ENCODE measurements at places on chromosomes 5 and 9.

DNA sequence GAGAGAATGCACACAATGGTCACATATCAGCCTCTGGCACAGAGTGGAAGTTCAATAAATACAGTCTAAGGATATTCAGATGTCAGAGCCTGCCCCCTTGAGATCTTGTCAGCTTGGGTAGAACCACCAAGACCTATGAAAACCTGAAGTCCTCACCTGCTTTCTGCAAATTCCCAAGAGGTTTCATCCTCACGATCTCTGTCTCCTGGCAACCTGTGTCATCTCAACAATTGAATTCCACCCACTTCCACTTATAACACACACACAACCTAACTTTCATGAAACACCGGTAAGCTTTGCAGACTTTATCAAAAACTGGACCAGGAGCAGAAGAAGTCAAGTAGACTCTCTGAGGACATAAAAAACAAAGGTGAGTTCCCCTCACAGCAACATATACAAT lies 151.6 kb upstream of the SLC30A5 start:
- no peak for DNase-seq

GRCh38 chr5:60226128-60226527 lies 332.6 kb upstream of the PDE4D start:
- no peak for DNase-seq

- no peak for DNase-seq
These were observed 8.9 kb downstream of the CXCL14 start for GRCh38 chr5:135569755-135570452.

DNA sequence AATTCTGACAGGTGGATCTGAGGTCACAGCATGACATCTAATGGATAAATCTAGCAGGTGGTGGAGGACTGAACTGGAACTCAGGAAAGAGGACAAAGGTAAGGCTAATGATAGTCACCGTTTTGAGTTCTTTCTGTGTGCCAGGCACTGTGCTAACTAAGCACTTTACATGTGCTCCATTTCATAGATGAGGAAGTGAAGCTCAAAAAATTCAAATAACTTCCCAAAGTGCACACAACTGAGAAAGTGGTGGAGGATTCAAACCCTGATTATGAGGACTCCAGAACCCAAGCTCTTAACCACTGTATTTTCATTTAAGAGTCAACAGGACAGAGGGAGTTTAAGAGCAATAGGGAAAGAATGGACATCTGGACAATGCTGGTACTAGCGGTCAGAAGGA lies 7.1 kb upstream of the DELE1 start:
- DNase-seq, result no peak

DNA sequence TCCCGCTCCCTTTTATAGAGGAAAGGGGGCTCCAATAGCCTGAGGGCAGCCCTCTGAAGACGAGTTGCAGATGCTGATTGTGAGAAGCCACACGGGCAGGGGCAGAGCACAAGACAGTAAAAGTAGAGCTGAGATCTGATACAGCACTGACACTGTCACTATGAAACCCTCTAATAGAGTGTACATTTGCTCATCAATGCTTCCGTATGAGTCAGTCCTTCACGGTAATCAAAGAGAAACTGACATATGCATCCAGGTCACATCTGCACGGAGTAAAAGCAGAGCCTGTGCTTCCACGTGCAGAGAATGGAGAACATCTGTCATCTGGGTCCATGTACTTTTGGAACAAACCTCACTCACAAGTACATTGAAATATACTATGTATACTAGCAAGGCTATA lies 60.6 kb upstream of the TMEM215 start:
- DNase-seq, result no peak

DNA sequence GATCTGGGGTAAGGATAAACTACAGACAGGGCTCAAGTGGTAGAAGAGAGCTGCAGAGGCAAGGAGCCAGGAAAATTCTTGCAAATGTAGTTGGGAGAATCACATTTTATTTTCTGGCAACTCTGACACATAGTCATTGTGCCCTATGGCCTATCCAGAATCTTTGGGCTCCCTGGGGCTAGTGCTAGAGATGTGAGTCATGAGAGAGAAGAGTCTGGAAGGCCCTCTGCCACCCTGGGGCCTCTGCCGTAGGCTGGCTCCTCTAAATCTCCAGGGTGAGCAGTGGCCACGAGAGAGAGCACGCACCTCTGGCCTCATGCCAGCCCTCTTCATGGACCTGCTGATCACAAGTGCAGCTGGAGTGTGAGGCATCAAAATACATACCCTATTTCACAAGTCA lies 74.3 kb upstream of the SSBP2 start:
- no peak for DNase-seq

DNA sequence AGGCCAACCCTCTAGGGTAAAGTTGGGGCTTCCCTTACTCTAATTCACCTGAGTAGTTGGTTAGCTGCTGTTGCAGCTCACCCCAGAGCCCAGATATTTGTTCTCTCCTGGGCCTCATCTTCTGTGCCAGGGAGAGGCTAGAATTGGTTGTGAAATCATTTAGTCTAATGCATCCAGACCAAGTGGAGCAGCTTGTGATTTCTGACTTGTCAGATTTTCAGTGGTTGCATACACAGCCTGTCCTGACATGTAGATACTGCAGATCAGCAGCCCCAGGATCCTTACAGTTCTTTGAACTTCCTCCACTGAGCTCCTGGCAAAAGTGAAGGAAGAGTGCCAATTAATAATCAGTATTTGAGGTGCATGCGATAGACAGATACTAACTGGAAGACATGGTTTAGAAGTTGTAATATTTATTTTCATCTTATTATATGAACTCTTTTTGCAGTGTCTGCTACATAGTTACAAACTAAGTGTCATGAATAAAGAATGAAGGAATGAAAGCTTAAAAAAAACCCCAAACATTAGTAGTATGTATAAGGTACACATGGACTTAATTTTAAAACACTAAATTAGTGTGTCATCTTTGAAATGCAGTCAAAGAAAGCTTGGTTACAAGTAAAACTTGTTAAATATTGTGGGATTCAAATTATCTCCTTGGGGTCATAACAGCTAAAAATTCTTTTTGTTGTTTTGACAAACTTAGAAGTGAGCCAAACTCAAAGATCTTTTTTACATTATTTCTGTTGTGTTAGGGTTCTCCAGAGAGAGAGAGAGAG lies 128.5 kb downstream of the VPS13A start:
- DNase-seq, result no peak

- no peak for DNase-seq
These were observed 95.5 kb upstream of the PTPN3 start for GRCh38 chr9:109593612-109594011.

GRCh38 chr5:6715271-6715670 lies 2.0 kb downstream of the TENT4A start:
- no peak for DNase-seq

- no peak for DNase-seq
These were observed 103.2 kb downstream of the KLF4 start for GRCh38 chr9:107386396-107386795.

DNA sequence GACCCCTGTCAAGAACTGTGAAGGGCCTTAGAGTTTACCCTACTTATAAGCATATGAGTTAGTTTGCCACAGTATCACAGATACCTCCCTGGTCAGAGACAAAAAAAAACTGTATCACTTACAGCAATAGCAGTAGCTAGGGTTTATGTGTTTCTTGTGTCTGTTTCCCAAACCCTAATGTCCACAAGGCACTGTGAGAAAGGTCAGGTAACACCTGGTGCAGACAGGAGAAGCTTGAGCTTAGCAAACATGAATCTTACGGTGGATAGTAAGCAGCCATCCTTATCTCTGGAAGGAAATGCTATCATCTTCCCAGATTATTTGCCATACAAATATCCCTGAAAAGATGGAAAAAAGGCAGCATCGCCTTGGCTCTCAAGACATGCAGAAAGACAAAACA lies 208.5 kb upstream of the KCNN2 start:
- DNase-seq, result no peak

DNA sequence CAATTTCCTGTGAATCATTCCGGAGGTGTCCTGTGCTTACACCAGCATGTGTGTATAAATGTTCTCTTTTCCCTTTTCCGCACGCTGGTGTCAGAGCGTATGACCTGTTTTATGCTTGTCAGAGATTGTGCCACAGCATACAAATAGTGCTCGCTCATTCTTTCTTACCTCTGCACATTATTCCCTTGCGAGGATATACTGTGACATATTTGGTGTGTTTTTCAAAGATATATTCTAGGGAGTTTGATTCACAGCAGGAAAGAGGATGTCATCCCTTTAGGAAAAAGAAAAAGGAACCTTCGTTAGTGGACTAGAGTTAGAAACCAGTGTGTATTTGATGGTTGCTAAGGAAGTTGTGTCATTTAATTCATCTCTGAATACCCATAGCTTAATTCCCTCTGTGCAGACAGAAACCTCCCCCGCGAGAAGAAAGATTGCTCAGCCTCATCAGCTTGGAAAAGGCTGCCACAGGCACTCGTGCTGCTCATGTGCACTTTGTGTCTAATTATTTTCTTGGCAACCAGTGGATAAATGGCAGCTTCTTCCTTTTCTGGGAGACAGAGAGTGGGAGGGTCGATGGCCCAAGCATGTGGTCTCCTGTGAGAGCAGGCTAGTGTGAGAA lies 14.7 kb upstream of the CCIN start:
- DNase-seq, result no peak

- DNase-seq, result no peak
These were observed 356.2 kb downstream of the SEMA5A start for GRCh38 chr5:9189681-9190080.

GRCh38 chr9:81293651-81294050 lies 395.7 kb downstream of the TLE1 start:
- no peak for DNase-seq

- no peak for DNase-seq
These were observed 6.7 kb downstream of the PTCH1 start for GRCh38 chr9:95509851-95510708.

DNA sequence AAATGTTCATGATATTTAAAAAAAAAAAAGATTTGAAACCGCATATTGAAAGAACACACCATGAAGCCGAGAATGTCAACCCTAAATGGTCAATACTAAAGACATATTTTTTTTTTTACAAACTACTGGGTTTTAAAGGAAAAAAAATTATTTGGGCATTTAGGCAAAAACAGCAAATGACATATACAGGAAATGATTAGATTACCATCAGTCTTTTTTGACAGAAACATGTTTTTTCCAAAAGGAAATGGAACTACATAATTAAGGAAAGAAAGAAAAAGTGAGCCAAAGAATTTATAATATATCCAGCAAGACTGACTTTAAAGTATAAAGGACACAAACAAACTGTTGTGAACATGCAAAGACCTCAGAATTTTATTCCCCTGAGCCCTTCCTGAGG lies 56.7 kb downstream of the RALGPS1 start:
- DNase-seq, result no peak

GRCh38 chr9:124242331-124243194 lies 15.2 kb upstream of the NEK6 start:
- DNase-seq, result no peak

- no peak for DNase-seq
These were observed 44.3 kb downstream of the SLC28A3 start for GRCh38 chr9:84296146-84296843.

DNA sequence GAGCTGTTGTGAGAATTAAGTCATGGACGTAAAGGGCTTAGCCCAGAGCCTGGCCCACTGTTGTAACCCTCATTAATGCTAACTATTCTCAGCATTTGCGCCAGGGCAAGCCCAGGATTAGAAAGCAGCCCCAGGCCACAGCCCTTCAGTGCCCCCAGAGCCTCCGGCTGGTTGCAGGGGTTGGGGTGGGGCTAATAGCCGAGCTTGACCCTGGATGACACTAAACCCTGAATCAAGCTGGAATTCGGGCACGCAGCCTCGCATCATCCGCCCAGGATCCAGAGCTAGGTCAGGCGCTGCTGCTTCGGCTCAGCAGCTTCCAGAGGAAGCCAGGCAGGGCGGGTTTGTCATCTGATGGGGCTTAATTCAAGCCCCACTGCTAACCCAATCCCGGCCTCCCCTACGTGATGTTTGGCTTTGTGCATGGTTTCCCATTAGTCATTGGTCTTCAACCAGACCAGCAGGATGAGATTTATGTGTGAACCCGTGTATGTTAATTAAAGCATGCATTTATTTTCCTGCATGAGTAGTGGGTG lies 1.2 kb upstream of the MEGF9 start:
- no peak for DNase-seq

DNA sequence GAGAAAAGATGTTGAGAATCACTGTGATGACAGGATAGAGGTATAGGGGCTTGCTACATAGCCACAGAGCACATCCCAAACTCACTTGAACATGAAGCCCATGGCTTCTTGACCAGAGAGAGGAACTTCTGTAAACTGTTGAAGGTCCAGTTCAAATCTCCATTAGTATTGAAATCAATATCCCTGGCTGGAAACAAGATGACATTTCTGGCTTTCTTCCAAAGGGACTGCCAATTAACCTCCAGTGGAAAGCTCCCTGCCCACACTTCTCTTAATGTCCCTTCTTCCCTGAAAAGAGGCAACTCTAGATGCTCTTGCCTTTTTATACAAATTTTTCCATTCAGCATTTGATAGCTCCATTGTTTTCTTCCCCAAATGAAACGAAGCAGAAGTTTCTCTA lies 612.1 kb downstream of the EBF1 start:
- DNase-seq, result no peak

GRCh38 chr5:41908374-41909079 lies 4.4 kb downstream of the RIMOC1 start:
- DNase-seq, result no peak

- DNase-seq, result no peak
These were observed 29.2 kb downstream of the MRPL36 start for GRCh38 chr5:1770443-1770802.

GRCh38 chr9:27184556-27185351 lies 75.7 kb downstream of the TEK start:
- DNase-seq, result no peak

DNA sequence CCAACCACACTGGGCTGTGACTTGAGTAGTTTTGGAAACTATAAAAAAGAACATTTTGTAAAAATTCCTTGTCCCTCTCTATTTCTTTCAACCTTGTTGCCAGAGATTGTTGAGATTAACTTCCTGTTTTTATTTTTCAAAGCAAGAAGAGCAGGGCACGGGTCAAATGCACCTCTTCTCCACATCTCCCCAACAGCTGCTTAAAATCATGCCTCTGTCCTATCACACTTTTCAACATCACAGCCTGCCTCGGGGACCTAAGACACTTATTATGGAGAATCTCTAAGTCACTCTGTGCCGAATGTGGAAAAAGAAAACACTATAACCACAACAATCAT lies 280.3 kb upstream of the TNC start:
- no peak for DNase-seq

- no peak for DNase-seq
These were observed 1.6 kb downstream of the SREK1IP1 start for GRCh38 chr5:64766941-64767340.

DNA sequence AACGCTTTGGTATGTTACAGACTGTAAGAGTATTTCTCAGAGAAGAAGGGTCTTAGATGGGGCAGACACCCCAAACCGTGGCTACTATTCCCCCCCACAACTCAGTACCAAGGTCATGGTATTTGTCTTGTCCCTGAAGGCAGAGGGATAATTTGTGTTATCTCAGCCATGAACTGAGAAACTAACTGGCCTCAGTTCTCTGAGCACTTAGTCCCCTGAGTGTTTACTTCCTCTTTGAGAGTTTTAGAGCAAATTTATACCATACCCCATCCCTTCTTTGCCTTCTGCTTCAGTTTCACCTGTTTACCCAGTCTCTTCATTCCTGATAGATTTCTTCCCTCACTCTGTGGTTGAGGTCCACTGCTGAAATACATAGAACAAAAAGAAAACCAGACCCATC lies 183.9 kb downstream of the LRRC70 start:
- no peak for DNase-seq

Measured in stimulated activated CD8-positive, alpha-beta memory T cell treated with anti-CD3 and anti-CD28 coated beads, Interleukin-4, amount 100 ng/mL, for 1 hour (primary cell).